Gastrocnemius medialis (tissue), 4 donors: ENCODE measurements at places on chromosomes 13 and 19.

DNA sequence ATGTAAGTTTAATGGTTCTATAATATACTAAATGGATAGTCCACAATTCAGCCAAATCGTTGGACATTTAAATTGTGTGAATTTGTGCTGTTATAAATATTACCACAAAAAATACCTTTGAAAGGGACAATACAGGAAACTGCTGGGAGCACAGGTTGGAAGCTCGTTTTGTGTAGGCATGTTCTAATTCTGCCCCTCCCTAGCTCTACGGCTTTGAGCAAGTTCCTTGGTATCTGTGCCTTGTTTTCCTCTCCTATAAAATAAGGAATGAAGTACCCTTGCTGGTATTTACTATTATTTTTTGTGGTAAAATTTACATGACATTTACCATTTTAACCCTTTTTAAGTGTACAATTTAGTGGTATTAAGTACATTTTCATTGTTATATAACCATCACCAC, 102.6 kb upstream of the SLC7A1 start:
- no peak for DNase-seq

- no peak for DNase-seq
Measured at GRCh38 chr13:24877531-24877930, 113.6 kb downstream of the RNF17 start.

DNA sequence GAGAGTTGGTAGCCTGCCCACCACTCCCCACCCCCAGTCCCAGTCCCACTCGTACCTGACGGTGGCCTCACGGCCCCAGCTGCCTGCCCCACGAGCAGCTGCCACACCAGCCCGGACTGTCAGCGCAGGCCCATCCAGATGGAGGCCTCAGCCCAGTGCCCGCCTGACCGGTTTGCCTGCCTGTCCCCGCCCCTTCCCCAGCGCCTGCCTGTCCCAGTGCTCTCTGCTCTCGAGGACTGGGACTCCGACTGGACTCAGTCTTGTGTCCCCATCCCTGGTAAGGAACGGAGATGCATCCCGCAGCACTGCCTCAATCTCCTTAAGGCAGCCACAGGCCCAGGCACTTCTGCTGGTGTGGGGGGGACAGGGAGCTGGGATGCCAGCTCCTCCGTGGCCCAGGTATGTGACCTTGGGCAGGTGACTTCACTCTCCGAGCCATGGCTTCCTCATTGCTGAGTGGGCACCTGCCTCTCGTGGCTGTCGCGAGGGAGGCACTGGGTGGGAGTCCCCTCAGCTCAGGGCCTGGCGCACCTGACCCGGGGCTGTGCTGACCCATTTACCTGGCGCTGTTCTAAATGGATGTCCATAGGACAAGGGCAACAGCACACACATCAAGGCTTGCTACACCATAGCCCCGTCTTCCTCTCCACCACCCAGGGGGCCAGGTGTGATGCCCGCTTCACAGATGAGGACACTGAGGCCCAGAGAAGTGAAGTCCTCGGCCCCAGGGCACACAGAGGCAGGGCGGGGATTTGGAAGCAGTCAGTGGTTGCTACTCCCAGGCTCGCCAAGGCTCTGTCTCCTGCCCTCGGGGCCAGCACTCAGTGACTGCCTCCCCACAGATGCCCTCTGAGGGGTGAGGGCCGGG, at the start of gene NKPD1:
TSS of gene NKPD1 (minus strand) at position 113 of the 868 bp plus-strand sequence. CDS start 832 bp downstream, outside the sequence.
- no peak for DNase-seq

DNA sequence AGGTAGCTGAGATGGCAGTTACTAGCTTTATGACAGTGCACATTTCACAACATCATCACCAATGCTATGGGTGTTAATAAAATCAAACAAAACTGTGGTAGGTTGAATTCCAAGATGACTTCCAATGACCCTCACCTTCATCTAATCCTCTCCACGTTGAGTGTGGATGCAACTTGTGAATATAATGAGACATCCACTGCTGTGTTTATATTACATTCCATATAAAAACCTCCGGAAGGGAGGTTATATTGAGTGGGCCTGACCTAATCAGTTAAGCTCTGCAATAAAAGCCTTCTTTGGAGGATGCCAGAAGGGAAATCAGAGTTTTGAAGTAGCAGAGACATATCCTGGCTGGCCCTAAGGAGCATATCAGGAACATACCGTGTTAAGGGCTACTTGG, 25.6 kb upstream of the CSNK1A1L start:
- no peak for DNase-seq

DNA sequence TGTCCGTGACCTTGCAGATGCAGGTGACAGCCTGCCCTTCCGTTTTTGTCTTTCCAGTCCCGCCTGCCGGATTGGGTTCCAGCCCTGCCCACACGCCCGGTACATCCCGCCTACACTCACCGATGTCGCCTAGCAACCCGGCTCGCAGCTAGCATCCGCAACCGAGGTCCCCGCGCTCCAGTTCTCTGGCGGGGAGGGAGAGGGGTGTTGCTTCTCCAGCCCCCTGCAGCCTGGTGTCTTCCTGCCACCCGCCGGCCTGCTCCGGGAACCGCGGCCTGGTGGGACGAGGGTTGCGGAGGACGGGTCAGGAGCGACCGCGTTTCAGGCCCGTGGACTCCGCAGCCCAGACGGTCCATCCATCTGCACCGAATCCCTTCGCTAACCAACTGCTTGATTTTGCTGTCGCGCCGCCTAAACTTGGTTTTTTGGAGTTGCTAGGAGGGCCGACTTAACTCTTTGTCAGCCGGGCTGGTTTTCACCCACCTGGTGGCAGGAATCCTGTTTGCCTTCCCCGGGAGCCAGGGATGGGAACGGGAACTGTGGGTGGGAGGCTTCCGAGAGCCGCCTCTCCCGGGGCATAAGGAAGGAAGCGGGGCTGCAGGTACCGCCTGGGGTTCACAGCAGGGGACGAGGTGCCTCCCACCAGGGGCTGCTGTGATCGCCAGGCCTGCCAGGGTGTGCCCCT, 15.4 kb upstream of the MATK start:
- DNase-seq, result no peak

GRCh38 chr19:36113894-36114720, 568 bp downstream of the POLR2I start:
- peak; percentile 34 for DNase-seq

DNA sequence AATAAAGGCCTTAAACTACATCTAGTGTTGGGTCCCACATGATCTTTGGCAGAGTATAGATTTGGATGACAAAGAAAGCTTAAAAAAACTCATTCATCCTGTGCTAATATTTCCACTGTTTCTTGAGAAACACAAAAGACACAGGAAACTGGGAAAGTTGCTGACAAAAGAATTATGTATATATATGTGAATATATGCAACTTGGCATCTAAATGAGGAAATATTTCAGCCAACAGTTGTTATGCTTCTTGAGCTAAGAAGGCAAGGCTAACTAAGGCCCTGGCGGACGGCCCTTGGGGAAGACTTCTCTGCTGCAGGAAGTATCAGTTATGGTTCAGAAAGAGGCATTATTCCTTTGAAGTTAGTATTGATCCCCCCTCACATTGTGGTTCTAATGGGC, 491.8 kb downstream of the DIAPH3 start:
- DNase-seq, result no peak

DNA sequence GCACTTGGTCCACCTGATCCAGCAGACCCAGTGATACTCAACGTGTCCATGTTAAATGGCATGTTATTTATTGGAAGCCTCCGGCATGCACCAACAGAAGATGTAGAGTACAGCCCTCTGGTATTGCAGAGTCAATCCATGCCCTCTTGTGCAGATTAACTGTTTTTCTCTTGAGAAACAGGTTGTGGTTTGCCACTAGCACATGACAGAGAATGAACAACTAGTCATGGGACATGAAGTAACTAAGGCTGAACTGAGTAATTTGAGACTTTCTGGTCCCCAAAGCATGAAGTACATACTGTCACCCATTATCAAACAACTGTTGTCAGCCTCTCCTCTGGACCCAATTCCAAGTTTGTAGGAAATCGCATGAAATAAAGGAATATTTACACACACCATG, 3.2 kb downstream of the ZNF562 start:
- no peak for DNase-seq

DNA sequence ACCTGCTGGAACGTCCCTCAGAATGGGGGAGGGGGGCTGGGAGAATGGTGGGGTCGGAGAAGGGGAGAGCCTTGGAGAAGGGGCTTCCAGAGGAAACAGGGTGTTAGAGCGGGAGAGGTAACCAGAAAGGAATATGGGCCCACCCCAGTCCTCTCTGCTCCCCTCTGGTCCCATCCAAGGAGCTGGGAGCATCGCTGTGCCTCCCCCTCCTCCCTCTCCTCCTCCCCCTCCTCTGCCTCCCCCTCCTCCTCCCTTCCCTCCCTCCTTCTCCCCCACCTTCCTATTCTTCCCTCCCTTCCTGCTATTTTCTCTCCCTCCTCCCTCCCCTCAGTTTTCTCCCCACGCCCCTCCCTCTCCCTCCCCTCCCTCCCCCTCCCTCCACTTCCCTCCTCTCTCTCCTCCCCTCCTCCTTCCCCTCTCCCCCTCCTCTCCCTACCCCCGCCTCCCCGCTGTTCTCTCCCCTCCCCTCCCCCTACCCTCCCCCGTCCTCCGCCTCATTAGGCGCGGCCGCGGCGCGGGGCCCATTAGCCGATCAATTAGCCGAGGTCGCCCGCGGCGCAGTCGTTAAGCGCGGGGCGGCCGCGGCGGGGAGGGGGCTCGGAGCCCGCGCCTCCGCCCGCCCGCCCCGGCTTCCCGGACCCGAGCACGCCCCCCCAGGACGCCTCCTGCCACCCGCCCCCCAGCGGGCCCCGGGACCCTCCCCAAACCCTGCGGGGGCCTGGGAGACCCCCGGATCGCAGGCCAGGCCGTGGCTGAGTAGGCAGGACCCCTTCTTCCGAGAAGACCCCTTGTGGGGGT, 15.4 kb downstream of the TLE5 start:
- no peak for DNase-seq

DNA sequence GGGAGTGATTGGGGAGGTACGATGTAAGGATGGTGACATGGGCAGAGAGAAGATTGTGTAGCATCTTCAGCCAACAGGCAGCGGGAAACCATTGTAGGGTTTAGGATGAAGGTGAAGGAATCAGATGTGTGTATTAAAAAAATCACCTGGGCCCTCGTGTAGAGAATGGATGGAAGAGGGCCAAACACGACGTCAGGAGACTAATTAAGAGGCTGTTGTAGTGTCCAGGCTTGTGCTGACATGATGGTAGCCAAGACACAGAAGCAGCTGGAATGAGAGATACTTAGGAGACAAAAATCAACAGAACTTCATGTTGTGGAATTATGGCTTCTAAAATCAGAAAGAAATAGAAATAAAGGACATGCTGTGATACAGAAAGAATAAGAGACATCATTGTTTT, 41.2 kb upstream of the ARGLU1 start:
- DNase-seq, result no peak

DNA sequence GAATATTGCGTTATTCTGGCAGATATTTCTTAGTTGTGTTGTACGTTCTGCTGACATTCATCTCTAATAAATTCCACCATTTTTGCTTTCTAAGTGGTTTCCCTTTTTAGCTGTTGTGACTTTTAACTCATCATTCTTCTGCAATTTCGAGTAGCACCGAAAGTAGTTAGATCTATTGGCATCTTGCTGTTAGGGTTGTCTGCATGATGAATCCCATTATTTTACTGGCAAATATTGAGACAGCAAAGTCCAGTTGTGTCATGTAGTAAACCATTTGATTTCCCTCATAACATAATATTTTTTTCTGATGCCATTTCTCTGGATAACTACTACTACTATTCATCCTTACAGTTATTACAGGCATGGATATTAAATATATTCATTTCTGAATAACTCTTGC, 143.9 kb downstream of the SLITRK1 start:
- no peak for DNase-seq

DNA sequence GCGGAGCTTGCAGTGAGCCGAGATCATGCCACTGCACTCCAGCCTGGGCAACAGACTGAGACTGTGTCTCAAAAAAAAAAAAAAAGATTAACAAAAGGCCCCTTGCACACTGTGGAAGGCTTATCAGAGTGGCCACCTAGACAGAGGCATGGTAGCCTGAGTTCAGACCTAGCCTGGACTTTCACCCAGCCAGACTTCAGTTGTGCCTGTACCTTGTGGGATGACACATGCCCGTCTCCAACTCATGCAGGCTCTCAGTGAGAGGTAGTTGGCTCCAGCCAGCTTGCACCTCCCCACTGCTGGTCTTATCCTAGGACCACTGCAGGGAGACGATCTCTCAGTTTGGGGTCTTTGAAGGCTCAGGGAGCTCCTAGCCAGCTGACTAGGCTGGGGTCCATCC, 52.2 kb downstream of the GATAD2A start:
- DNase-seq, result no peak

- no peak for DNase-seq
Measured at GRCh38 chr13:81012031-81012430, 671.1 kb upstream of the SPRY2 start.

DNA sequence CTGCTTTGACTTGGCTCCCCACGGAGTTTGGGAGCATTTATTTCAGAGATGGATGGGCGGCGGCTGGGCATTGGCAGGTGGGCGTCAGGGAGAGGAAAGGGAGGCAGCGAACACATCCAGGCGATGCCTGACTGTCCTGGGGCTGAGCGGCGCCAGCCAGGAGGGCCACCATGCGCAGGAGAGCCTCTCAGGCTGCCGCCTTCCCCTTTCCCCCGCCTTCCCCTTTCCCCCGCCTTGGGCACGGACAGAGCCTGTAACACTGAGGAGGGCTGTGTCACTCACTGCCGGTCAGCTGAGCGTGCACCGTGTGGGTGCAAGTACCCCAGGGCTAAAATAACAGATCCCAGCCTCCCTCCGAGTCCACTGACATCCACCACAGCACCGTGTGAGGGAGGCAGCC, 11.4 kb downstream of the MCF2L start:
- no peak for DNase-seq

- DNase-seq, result no peak
Measured at GRCh38 chr13:59680429-59681024, 483.2 kb downstream of the DIAPH3 start.

- no peak for DNase-seq
Measured at GRCh38 chr13:113938246-113938645, 35.6 kb downstream of the C13orf46 start.

DNA sequence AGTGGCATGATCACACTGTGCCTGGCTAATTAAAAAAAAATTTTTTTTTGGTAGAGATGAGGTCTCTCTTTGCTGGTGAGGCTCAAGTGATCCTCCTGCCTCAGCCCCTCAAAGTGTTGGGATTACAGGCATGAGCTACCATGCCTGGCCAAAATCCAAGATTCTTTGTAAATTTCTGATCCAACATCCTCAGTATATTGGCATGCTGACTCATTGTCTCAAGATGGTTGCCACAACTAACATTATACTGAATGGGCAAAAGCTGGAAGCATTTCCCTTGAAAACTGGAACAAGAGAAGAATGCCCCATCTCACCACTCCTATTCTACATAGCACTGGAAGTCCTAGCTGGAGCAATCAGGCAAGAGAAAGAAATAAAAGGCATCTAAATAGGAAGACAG, 100.0 kb downstream of the KLF5 start:
- no peak for DNase-seq

GRCh38 chr19:980133-980998, 3.8 kb upstream of the WDR18 start:
- no peak for DNase-seq

GRCh38 chr13:95603887-95604555, 40.5 kb downstream of the DZIP1 start:
- DNase-seq, result no peak
